ENCODE measurements at places on chromosomes 2 and 18.

GRCh38 chr2:77007686-77008085, 514.5 kb downstream of the LRRTM4 start:
- DNase-seq = no peak

GRCh38 chr2:235779444-235779896, 285.6 kb downstream of the AGAP1 start:
- DNase-seq = peak; percentile 82

- DNase-seq = no peak
Measured at GRCh38 chr2:217840522-217840921, 162.3 kb downstream of the TNS1 start.

DNA sequence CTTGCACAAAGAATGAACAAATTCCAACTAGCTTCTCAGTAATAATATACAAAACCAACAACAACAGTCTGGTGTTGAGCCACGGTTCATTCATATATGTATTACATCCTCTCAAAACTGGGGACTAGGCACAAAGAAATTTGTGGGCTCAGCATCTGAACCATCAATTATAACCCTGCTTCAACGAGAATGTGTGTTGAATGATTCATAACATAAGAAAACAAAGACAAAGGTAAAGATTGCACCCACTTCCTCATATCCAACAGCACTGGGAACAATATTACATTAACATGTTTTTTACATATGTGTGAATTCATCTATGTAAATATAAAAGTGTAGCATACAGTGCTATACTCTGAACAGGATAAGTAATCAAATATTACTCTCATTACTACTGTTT, 144.8 kb downstream of the CDH2 start:
- DNase-seq = peak; percentile 32

All from kidney tubule cell (primary cell).